Fibroblast of skin of right quadriceps (primary cell): ENCODE measurements at places on chromosomes 2 and 18.

- no peak for DNase-seq
These were observed 107.9 kb upstream of the LMAN1 start for GRCh38 chr18:59466980-59467379.

DNA sequence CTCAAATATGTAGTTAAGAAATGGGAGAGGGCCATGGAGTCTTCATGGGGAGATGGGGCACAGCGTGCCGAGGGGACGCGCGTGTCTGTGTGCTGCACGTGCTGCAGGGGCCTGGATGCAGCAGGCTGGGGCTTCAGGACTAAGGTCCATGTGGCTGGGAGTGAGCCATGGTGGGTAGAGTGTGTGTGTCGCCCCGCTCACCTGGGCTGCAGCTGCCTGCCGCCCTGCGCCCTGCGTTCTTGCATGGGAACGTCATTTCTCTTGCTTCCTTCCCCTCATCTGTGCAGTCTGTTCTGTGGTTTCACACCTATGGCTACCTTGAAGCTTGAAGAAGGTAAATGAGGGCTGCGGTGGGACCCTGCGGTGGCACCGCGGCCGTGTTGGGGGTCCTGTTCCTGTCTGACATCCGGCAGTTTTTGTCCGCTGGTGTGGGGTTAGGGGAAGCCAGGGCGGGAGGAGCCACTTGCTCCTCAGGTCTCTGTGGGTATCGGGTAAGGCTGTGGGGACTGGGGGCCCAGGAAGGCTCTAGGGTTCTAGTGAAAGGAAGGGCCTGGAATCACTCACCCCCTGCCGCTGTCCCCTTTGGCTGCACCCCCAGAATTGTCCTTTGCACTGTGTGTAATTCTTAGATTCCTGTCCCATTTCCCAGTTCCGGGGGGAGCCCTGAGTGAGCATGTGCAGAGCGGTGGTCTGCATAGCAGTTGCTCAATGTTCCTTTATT lies 54.1 kb upstream of the HS6ST1 start:
- DNase-seq = no peak

- DNase-seq = peak; percentile 74
These were observed 44.8 kb downstream of the SETBP1 start for GRCh38 chr18:44725300-44726058.

- DNase-seq = peak; percentile 14
These were observed 96.1 kb downstream of the PPP1R1C start for GRCh38 chr2:182081602-182082260.

- peak; percentile 77 for DNase-seq
These were observed 592.2 kb upstream of the SYT4 start for GRCh38 chr18:43869451-43870008.

DNA sequence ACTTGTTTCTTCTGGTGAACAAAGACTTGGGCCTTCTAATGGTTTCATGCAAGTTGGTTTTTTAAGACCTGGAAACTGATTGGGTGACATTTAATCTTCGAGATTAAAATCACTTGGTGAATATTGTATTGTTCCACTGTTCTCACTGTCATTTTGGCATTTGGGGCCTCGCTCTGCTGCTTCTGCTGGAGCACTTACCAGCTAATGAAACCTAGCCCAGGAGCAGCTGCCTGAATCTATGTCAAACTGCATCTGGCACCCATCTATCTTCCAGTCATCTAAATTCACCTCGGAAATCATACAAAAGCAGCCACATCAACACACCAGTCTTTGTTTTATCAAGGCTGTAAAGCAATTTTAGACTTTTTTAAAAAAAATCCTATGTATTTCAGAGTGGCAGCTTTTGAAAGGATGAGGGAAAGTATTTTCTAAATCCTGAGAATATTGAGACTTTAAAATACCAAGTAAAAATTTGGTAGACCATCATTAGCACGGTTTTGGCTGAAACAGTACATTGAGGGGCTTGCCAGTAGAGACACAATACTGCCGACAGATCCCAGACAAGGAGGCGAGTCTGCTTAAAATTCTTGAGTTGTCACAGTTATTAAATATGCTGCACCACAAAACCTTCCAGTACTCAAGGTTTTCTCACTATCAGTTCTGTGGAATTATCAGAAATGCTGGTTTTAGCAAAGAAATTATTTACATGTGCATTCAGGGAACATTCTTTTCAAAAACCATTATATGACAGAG lies 26.1 kb upstream of the SERTAD2 start:
- no peak for DNase-seq

- DNase-seq = no peak
These were observed 94.5 kb upstream of the HS6ST1 start for GRCh38 chr2:128413014-128413717.
